ENCODE measurements at places on chromosomes 6 and 20. TPM values are rescaled to one million over a fixed set of nuclear protein-coding genes. Genes with fewer than 3 reads are reported as not detected.

Gene ASIP
- total RNA-seq: not detected

Gene CAGE1
- 0.18 TPM for total RNA-seq

Gene SLC44A4
- total RNA-seq: 0.39 TPM

Gene FIG4
- total RNA-seq: 9.5 TPM

Gene SPATA25
- 1.4 TPM for total RNA-seq

Gene TNNC2
- not detected for total RNA-seq

Gene OGFR
- 67.0 TPM for total RNA-seq

Gene WRNIP1
- total RNA-seq: 49.6 TPM

GRCh38 chr20:57138198-57138995 lies 128.0 kb downstream of the BMP7 start:
- no peak for DNase-seq

DNA sequence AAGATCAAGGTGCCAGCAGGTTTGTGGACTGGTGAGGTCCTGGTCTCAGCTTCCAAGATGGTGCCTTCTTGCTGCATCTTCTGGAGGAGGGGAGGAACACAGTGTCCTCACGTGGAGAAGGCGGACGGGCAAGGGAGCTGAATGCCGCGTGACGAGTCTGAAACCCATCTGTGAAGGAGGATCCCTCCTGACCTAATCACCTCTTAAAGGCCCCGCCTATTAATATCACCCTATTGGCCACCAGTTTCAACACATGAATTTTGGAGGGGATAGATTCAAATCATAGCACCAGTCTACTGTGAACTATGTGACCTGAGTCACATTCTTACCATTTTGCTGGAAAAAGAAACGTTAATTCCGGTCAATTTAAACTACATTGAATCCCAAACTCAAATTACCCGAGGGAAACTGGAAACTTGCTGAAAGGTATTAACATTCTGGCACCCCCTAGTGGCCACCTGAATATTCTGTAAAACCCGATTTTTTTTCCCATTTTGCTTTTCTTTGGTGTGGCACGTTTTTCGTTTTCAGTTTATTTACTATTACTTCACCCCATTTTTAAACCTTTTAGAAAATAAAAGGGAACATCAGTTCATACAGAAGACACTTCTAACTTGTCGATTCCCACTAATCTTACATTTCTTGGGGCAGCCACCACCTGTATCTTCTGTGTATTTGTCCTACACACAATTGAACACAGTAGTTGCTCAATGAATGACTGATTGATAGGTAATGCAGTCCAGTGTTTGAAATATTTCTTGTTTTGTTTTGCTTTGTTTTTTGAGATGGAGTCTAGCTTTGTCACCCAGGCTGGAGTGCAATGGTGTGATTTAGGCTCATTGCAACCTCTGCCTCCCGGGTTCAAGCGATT lies 17.9 kb upstream of the CCDC170 start:
- peak; percentile 69 for DNase-seq

GRCh38 chr6:13009461-13009860 lies 292.9 kb downstream of the PHACTR1 start:
- DNase-seq: no peak

DNA sequence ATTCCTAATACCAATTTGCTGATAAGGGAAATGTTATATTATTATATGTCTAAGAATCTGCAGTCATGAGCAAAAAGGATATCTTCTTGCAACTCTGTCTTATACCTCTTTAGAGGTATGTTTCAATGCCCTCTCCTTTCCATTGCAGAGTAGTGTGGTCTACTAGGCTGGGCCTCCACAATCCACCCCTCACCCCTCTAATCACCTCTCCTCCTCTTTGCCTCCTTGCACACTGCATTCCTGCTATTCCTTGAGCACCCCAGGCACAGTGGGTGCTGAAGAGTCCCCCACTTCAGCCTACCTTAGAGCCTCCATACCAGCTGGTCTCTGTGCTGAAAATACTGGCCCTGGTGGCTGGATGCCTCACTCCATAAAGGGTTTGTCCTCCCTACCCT lies 26.9 kb downstream of the ARMC2 start:
- peak; percentile 33 for DNase-seq

GRCh38 chr6:113184291-113184690 lies 672.9 kb upstream of the MARCKS start:
- no peak for DNase-seq

DNA sequence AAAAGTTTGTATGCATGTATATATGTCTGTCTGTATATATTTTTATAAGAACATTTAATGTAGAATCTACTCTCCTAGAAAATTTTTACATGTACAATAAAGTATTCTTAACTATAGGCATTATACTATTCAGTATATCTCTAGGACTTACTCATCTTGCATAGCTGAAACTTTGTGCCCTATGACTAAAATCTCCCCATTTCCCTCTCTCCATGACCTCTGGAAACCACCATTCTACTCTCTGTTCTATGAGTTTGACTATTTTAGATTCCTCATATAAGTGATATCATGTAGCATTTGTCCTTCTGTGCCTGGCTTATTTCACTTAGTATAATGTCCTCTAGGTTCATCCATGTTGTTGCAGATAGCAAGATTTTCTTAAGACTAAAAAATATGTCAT lies 205.1 kb upstream of the SMLR1 start:
- DNase-seq: no peak

- DNase-seq: no peak
These were observed 315.7 kb upstream of the EPHA7 start for GRCh38 chr6:93735099-93735498.

DNA sequence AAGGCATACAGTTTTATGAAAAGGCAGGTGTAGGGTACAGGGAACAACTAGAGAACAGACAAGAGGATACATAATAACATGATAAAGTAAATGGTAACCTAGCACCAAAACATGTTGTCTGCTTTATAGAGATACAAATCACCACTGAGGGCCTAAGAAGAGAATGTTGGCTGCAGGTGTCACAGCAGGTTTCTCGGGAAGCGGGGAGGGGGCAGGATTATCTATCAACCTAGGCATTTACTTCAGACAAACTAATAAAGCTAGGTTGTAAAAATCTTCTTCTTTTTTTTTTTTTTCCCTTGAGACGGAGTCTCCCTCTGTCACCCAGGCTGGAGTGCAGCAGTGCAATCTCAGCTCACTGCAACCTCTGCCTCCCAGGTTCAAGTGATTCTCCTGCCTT lies 22.7 kb downstream of the PIM1 start:
- DNase-seq: no peak

- DNase-seq: no peak
These were observed 3.4 kb downstream of the PTPRT start for GRCh38 chr20:43186312-43186711.

DNA sequence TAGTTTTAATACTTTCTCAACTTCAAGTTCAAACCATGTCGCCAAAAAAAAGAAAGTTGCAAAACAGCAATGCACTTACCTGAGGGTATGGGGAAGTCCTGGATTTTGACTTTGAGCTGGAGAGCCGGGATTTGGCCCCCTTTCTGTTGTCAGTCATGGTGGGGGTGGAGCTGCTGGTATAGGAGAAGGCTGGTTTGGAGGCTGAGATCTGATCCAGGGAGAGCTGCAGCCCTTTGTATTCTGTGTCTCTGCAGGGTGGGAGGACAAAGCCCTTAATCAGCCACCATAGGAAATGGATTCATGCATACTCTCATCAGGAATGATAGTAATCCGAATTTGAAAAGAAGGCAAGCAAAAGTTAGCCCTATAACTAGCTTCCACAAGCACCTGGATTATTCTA lies 44.0 kb downstream of the SIM1 start:
- no peak for DNase-seq

- no peak for DNase-seq
These were observed 226.2 kb downstream of the EYA4 start for GRCh38 chr6:133467231-133467981.

- no peak for DNase-seq
These were observed 13.0 kb downstream of the BAG6 start for GRCh38 chr6:31639449-31639861.

DNA sequence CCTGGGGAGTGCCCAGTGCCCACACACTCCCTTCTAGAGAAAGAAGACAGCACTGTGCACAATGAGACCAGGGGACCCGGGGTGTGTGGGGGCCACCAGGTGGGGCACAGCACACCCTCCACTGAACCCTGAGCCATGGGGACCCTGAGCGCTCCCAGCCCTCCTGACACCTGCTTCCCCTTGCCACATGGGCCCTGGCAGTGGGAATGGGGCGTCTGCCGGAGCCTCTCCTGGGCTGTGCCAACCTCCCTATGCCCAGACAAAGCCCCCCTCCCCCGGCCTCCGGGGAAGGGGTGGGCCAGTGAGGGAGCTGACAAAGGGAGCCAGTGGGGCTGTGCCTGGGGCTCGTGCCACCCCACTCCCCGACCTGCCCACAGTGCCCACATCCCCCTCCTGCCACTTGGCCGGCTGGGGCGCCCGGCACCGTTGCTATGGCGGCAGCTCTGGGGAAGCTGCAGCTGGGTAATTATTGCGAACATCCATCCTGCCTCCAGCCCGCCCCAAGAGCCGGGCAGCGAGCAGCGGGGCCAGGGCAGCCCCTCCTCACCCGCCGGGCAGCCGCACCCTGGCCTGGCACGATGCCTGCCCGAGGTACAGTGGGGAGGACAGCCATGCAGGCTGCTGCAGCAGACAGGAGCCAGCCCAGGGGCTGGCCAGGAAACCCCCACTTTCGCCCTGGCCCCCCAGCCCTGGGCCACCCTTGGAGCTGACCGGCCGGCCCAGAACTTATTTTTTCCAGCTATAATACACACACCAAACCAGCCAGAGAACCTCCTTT lies 41.9 kb upstream of the NOL4L start:
- DNase-seq: peak; percentile 34

All from activated CD8-positive, alpha-beta T cell treated with anti-CD3 and anti-CD28 coated beads, Interleukin-2, amount 10 ng/mL, durations not matched to agents 7 days and 5 days (primary cell).